ENCODE measurements at places on chromosomes 1 and 21.
A peak's percentile ranks its signal among the peaks of the same experiment; 100 is the strongest.

DNA sequence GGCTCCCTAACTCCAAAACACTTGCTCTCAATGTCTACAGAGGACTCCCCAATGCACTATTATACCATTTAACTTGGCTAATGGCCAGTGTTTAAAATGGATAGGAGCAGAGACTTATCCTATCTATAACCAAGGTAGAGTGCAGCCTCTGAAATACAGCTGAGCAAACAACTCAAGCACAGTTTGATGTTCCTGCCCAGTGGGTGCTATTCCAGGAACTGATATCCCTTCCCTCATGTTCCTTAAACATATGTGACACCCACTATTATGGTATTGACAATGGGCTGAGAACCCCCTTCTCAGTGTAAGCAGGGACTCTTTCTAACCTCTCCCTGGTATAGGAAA, 51.7 kb downstream of the SH3GLB1 start:
- no peak for DNase-seq

GRCh38 chr21:23534850-23535249, 2072.4 kb downstream of the MRPL39 start:
- no peak for DNase-seq

GRCh38 chr1:191752342-191752741, 405.9 kb upstream of the RGS18 start:
- DNase-seq, result no peak

- peak; percentile 52 for DNase-seq
Measured at GRCh38 chr1:234842726-234843641, 233.0 kb upstream of the IRF2BP2 start.

DNA sequence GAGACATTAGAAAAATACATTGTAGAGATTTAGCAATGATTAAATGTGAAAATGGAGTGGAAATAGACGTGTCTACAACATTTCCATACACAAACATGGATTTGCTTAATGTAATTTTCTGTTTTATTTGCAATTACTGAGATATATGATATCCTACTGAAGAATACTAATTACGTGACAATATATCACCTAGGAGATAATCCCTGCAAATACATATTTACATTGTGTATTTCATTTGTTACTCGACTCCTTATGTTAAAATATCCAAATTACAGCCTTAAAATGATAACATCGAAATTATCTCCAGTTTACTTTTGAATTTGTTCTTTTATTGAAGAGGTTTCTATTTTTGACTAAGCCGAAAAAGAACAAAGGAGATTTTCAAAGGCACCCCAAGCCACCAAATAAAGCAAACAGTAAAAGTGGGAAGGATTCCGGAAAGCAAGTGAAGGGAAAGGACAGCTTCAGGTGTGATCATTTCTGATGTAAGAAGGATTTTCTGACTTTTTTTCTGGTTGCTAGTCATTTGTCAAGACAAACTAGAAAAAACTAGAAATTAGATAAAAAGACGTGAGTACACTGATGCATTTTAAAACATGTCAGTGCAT, 7.9 kb downstream of the LHX4 start:
- no peak for DNase-seq

DNA sequence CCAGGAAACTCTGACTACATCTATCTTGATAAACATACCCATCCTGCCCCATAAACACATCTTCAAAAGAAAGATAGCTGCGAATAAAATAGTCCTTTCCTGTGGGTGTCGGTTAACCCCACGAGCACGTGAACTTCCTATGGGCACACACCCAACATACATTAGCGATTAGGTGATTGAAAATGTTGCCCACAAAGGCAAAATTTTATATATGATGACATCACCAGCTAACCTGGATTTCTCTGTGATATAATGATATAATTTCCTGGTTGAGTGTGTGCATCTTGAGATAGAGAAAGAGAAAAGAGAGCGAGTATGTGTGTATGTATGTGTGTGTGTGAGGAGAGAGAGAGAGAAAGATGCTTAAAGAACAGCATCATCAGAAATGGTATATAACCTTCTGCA, 296.1 kb downstream of the PTPRC start:
- peak; percentile 49 for DNase-seq

- DNase-seq, result no peak
Measured at GRCh38 chr1:202161151-202162046, 997 bp upstream of the PTPN7 start.

GRCh38 chr21:41366522-41367151, 4.8 kb downstream of the MX2 start:
- peak; percentile 81 for DNase-seq

GRCh38 chr21:43984905-43985689, 27.0 kb upstream of the TRAPPC10 start:
- no peak for DNase-seq

- no peak for DNase-seq
Measured at GRCh38 chr1:19169642-19170041, 40.4 kb downstream of the UBR4 start.

DNA sequence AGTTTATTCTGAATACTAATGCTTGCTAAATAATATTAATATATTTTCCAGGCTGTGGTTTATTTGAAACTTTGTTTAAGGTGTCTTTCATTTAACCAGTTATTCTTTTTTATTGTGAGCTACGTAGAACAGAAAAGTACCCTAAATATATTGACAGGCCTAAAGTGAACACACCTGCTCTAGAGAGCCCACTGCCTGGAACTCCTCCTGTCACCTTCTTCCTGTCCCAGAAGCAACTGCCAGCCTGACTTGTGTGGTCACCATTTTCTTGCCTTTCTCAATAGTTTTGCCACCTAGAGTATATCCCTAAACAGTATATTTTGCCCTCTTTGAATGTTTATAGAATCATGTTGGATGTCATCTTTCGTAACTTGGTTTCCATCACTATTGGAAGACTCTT, 48.5 kb downstream of the SCCPDH start:
- DNase-seq, result no peak

DNA sequence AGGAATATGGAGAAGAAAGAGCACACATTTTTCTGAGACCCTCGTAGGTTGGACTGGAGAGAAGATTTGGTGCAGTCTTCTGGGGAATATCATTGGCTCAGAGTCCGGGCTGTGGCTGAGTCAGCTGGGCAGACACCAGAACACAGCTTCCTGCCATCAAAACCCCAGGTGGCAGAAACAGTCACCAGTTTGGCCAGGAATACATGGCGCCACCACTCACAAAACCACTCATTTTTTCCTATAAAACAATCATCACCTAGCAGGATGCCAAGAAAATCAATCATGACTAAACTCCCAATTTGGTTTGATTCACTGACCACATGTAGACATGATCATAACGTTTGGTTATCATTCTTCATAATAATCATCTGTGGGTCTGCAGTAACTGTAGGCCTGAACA, 178.1 kb upstream of the PBX1 start:
- no peak for DNase-seq

GRCh38 chr1:174812656-174813055, 187.1 kb upstream of the CACYBP start:
- no peak for DNase-seq

DNA sequence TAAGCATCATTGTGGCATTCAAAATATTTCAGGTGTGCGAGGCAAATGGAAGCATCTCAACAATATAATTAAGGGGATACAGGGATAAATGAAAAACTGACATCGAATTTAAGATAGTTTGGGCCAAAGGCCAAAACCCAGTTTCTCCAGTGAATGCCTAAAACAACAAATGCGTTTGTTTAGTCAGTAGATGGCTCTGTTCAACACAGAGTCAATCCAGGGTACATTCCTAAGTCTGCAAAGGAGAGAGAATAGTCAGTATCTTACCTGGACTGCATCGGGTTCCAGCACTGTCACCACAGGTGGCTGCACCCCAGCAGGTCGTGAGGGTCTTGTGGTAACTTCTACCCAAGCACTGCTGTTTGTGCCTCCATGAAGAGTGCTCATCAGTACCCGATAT, 321.1 kb downstream of the KCTD3 start:
- DNase-seq, result no peak

GRCh38 chr1:202586018-202586821, 124.0 kb downstream of the SYT2 start:
- DNase-seq, result peak; percentile 5

GRCh38 chr1:31681415-31681814, 22.4 kb downstream of the COL16A1 start:
- no peak for DNase-seq

DNA sequence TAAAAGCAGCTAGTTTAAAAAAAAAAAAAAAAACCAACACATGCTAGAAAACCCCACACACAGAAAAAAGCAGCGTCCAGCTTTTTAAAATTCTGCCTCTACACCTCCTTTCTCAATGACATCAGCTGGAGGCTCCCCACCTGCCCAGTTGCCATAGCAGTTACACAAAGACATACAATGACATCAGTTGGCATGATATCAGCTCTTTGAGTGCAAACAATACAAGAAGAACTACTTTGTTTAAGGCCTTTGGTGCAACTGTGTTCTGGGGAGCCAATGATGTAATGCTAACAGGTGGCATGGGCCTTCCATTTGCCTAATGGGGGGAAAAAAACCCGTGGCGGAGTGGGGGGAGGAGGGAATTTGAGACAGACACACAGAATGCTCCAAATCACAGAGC, 32.9 kb downstream of the DUSP10 start:
- DNase-seq, result peak; percentile 77

- DNase-seq, result no peak
Measured at GRCh38 chr1:203225071-203225470, 4.4 kb downstream of the CHIT1 start.

DNA sequence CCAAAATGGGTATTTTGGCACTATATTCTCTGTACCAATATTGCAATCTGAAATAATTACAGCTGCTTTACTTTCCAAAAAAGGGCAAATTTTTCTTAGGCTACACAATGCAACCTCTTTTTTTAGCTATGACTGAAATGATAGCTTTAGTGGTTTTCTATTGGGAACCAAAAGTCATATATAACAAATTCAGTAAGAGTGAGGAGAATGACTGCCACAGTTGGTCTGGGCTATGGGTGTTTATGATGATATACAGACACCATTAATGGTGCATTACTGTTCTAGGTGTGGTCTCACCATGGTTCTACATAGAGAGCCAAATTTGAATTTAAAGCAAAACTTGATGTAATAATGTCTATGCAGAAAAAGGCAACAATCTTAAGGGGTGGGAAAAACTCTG, 72.3 kb upstream of the PTBP2 start:
- no peak for DNase-seq

DNA sequence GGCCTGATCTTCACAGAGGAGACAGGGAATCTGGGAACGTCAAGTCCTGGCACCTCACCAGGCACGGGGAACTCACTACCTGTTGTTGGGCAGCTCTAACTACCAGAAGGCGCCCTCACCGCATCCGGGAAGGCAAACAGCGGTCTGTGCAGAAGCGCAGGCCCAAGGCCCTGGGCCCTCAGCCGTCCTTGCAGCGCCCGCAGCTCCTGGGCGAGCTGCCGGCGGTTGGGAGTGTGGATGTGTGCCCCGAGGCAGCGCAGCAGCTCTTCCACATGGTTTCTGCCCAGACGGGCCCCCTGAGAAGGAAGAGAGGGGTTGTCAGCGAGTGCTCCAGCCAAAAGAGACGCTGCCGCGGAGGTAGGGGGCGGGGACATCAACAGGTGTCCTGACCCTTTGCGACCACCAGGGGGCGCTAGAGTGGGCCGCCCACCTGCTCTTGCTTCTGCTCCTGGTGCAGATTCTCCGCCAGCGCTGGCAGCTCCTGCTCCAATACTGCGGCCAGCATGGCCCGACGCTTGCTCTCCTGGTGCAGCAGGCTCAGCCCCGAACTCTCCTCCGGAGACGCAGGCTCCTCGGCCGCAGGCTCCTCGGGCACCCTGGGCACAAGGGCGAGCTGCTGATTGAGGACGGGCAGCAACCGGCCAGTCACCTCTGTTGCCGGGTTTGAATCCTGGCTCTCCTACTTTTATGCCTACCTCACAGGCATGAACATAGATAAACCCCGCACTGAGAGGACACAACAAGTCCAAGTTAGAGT, 9.3 kb downstream of the MAP3K6 start:
- peak; percentile 87 for DNase-seq

GRCh38 chr1:31669433-31669785, 24.7 kb upstream of the PEF1 start:
- no peak for DNase-seq

- peak; percentile 57 for DNase-seq
Measured at GRCh38 chr1:108570128-108570527, 10.2 kb downstream of the EEIG2 start.

All from CD4-positive, alpha-beta T cell treated with Interferon alpha-2 for 1 hour (primary cell).